ENCODE measurements at places on chromosomes 13 and 19.

DNA sequence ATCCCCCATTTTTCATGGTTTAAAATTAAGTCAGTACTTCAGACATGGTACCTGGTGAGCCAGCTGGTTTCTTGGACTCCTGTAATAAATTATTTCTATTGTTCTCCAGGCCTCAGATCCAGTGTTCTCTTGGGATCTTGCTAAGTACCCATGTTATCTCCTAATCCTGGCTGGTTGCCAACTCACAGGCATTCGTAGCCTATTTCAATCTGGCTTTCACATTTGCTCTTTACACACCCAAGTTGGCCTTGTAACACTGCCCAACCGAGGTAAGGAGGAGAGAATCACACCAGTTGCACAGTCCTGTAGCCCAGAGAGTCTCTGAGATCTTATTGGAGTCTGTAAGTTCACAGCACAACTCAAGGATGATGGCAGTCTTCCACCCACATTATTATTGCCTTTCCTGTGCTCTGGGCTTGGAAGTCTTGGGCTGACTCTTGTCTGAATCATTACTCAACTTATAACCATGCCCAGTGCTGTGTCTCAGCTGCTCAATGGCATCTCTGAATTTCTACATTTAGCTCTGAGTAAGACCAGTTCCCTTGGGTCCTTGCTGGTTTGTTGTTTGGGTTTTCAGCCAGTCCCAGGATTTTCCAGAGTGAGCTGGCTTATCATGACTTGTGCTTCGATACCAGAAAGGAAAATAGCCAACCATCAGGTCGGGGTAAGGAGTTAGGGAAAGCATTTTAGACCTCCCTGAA, 76.6 kb upstream of the KLF12 start:
- no peak for DNase-seq

GRCh38 chr13:99206873-99207272, 6.2 kb downstream of the UBAC2 start:
- DNase-seq, result no peak

GRCh38 chr19:42229855-42230351, 9.8 kb downstream of the ZNF526 start:
- no peak for DNase-seq

DNA sequence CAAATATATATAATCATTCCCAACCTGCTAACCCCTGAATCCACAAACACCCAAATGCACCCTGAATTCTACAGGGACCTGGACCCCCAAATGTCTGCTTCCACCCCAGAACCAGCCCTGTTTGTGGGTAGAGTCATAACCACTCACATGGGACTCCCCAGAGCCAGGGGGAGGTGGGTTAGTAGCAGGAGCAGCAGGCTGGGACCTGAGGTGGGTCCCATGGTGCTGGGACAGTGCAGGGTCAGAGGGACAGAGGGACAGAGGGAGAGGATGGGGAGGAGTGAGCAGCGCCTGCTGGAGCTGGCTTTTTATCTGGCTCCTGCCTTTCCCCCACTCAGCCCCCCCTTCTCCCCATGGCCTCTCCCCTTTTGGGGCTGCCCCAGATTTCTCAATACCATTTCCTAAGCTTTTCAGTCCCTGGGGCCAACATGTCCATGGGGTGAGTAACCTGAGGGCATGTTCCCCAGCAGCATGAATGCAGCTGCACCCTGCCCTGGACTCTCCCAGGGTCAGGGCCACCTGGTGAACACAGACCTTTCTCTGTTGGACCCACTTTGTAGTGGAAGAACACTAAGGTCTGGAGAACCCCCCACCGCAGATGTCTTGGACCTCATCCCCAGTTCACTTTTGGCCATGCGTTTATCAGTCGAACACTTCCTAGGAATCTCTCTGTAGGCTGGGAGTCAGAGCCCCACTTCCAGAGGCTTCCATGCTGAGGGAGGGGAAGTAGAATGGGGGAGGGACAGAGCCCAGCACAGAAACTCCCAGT, at the start of gene C3:
Gene C3, minus strand, starts transcription at position 282 of the 769 bp plus-strand sequence. Its CDS starts 61 bp downstream, at position 221.
- no peak for DNase-seq

- no peak for DNase-seq
Measured at GRCh38 chr13:96034662-96035061, 18.5 kb downstream of the UGGT2 start.

DNA sequence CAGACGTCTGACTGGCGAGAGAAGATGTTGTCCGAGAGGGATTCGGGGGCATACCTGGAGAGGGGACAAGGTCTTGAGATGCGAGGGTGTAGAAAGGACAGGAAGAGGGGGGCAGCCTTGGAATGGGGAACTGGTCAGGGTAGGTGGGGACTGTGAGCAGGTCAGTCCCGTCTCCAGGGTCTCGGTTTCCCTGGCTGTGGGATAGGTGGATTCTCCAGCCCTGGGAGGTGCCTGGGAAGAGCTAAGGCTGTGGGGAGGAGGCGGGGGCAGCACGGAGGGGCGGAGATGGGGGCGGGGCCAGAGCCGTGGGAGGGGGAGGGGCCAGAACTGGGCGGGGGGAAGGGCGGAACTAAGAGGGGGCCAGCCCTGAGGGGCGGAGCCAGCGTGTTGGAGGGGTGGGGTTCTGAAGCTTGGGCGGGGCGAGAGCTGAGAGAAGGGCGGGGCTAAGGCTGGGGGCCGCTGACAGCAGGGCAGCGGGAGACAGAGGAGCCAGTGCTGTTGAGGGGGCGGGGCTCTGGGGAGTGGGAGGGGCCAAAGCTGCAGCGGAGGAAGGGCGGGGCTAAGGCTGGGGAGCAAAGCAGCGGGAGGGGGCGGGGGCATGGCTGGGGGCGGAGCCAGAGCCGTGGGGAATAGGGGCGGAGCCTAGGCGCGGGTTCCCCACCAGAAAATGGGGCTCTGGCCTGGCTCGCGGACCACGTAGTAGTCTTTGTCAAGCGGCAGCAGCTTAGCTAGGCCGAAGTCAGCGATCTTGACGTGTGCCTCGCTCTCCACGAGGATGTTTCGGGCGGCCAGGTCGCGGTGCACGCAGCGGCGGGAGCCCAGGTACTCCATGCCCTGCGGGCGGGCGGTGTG, 9.5 kb upstream of the INSL3 start:
- DNase-seq, result no peak

DNA sequence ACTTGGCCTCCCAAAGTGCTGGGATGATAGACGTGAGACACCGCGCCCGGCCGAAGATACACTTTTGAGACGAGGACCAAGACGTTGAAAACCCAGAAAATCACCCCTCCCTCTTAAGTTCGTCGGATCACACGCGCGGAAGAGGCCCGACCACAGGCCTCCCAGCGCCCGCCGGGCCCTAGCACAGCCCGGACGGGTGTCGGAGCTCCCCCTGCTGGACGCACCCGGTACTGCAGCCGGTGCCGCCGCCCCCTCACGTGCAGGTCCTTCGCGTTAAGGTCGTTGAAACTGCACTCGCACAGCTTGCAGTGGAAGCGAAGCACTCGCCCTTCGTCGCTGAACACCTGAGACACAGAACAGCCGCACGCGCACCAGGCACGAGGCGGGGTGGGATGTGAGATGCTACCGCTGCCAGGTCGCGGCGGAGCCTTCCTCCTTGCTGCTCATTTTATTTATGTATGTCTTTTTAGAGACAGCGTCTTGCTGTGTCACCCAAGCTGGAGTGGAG, 35.7 kb upstream of the MATK start:
- DNase-seq, result peak; percentile 80

DNA sequence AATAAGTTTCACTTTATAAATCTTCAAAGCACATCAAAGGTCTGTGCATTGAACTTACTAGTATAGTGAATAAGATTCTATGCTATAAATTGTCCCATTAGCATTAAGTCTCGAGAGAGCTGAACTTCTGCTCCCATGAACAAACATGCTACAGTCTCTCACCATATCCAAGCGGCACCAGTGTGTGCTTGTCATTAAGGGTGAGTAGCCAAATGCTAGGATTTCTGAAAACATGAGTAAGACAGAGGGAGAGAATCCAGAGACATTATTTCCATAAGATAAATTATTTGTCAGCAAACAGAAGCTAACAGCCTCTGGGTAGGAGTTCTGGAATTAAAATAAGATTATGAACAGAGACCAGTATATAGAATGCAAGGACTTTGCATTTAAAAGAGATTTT, 2882.5 kb downstream of the PCDH9 start:
- no peak for DNase-seq

DNA sequence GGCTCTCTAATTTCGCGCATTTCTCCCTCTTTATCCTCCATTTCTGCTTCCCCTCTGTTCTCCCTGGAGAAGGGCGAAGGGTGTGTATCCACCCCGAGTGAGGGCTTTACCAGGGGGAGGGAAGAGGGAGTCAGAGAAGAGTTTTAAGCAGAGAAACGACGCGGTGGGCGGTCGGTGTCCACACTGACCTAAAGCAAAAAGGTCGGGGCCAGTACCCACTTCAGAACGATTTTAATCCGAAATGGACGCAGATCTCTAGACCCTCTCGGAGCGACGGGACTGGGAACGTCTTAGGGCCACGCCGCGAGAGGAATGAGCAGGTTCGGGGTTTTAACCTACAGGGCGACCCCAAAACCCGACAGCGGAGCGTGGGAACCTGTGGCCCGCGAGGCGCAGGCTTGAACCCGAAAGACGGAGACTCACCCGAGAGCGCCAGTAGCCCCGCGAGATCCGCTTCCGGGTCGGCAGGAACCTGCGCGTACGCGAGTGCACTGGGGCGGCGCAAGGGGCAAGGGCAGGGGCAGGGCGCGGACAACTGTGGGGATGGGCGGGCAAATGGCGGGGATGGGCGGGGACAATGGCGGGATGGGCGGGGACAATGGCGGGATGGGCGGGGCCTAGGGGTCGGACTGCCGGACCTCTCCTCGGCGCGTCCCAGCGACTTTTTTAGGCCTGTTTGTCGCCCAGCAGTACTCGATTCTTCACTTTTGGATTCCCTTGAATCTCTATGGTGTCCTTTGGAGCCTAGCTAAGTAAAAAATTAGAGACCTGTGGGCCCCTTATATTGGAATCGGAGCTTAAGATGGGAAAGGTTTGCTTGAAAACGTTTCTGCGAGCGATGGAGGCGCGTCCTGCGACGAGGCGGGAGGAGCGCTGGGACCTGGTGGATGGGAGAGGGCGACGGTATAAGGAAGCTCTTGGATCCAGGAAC, at the start of gene ZNF677:
Gene ZNF677, minus strand, starts transcription at position 463 of the 931 bp plus-strand sequence. CDS start 3,323 bp downstream, outside the sequence.
- DNase-seq, result peak; percentile 49

GRCh38 chr19:10124429-10124828, 4.7 kb upstream of the EIF3G start:
- DNase-seq, result no peak

DNA sequence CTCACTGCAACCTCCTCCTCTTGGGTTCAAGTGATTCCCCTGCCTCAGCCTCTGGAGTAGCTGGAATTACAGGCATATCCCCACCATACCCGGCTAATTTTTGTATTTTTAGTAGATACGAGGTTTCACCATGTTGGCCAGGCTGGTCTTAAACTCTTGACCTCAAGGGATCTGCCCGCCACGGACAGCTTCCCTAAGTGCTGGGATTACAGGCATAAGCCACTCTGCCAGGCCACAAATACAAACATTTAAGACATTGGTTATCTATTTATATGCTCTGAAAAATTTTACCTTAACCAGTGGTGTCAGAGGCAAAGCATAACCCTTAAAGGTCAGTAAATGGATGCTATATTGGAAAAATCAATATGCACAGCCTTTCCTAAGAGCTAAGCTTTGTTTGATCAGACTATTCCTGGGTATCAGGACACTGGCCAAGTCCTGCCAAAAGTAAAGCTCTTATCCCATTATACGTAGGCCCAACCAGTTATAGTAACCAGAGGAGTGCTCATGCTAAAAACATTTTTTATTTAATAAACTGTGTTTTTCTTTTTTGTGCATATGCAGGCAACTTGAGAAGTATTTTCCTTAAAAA, 56.4 kb upstream of the STARD13 start:
- DNase-seq, result no peak

DNA sequence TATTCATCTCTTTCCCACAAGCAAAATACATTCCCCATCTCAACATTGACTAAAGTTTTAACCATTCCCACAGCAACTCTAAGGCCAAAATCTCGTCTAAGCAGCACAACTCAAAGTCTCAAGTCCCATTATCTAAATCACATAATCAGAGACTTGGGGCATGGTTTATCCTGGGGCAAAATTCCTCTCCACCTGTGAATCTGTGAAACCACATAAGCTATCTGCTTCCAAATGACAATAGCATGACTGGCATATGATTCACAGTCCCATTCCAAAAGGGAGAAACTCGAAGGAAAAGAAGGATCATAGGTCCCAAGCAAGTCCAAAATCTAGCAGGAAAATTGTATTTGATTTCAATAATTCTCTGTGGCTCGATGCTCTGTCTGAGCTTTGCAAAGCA, 73.0 kb downstream of the ANKRD10 start:
- no peak for DNase-seq

DNA sequence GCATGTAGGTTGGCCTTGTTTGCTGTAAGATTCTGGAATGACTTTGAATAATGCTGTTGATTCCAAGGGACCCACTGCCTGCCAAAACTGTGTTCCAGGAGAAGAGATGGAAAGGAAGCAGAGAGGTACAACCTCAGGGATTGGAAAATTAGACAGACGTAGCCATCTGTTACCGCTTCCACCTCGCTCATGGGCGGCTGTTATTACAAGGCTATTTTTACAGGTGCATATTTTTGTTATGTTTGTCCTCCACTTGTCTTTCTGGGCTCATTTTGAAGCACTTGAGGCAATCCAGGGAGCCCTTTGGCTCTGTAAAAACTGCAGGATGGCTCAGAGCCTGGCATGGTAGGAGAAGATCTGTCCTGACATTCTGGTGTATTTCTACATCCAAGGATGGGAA, 276.4 kb upstream of the TMTC4 start:
- no peak for DNase-seq

DNA sequence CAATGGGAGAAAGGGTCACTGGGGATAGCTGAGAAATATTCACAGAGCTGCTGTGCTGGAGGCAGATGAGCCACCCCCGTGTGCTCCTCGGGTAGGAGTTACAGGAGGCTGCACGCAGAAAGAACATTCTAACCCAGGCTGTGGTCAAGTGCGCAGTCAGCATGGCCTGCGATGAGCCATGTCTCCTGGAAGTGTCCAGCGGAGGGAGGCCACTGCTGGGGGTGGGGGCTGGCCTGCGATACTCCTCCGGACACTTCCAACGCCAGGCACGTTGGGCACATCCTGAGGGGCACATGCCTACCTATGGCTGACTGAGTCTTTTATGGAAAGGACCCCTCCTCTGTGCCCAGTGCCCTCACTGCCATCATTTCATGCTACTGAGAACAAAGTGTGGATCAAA, 55.9 kb downstream of the RAB20 start:
- DNase-seq, result no peak

- DNase-seq, result no peak
Measured at GRCh38 chr13:32426191-32426989, 1.5 kb downstream of the N4BP2L1 start.

DNA sequence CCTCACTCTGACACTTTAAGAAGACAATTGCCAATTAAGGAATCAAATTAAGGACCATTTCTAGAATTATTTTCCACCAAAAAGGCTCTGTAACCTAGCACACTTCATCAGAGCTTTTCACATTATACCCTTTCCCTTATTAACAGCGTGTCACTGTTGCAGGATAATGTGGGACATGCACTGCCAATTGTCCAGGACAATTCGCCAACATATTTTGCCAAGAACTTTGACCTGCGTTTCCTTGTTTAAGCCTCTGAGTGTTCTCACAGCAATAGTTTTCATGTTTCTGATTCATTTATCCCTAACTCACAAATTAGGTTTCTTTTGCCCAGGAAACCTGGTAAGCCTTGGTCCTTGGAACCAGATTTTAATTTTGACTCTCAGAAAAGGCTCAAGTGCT, 13.3 kb downstream of the COL4A1 start:
- DNase-seq, result no peak

Data from stimulated activated CD4-positive, alpha-beta T cell treated with anti-CD3 and anti-CD28 coated beads, Interleukin-1b, Interleukin-23, amount 100 ng/mL, for 1 hour (primary cell).